Colonic mucosa (tissue), 4 donors: ENCODE measurements at places on chromosomes 5 and 9. TPM values are rescaled to one million over a fixed set of nuclear protein-coding genes. Genes with fewer than 3 reads are reported as not detected.

ARHGEF28 gene
- total RNA-seq = 7.6 TPM

ZDHHC11B gene
- total RNA-seq = 1.4 TPM

ECSCR gene
- 2.2 TPM for total RNA-seq

TAF11L12 gene
- total RNA-seq = not detected

ORM2 gene
- total RNA-seq = not detected

FOXI1 gene
- not detected for total RNA-seq

AMBP gene
- 5.7 TPM for total RNA-seq

ASPN gene
- total RNA-seq = 0.40 TPM

CDH6 gene
- 0.52 TPM for total RNA-seq

SLC4A9 gene
- total RNA-seq = not detected

GKAP1 gene
- total RNA-seq = 3.7 TPM

BHMT2 gene
- 0.40 TPM for total RNA-seq

CCL28 gene
- total RNA-seq = 56.8 TPM

DNA sequence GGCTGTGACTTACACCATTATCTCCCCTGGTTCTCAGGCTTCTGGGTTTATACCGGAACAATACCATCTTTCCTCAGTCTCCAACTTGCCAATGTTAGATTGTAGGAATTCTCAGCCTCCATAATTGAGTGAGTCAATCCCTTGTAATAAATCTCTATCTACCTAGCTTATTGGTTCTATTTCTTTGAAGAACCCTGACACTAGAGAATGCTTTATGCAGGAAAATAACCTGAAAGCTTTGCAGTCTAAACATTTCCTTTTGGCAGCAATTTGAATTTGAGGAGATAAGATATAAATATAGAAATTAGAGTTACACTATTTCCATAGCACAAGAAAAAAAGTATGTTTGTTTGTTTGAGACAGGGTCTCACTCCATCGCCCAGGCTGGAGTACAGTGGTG is 278.1 kb upstream of the CDH18 start:
- no peaks in the 10 kb centered on the region for H3K27me3 ChIP-seq
- DNase-seq = no peak
- no peak overlapping the region for H3K4me3 ChIP-seq
- H3K36me3 ChIP-seq = no peaks in the 10 kb centered on the region
- no peaks in the 10 kb centered on the region for H3K4me1 ChIP-seq
- no peak overlapping the region for H3K27ac ChIP-seq

GRCh38 chr5:134248256-134248655 is 22.4 kb upstream of the PPP2CA start:
- no peaks in the 10 kb centered on the region for H3K36me3 ChIP-seq
- no peak overlapping the region for H3K4me3 ChIP-seq
- DNase-seq = no peak
- H3K27ac ChIP-seq = no peak overlapping the region
- H3K27me3 ChIP-seq = no peaks in the 10 kb centered on the region

GRCh38 chr5:145160679-145161078 is 674.5 kb downstream of the PRELID2 start:
- H3K27me3 ChIP-seq = no peaks in the 10 kb centered on the region
- H3K36me3 ChIP-seq = no peaks in the 10 kb centered on the region
- H3K4me3 ChIP-seq = no peak overlapping the region
- DNase-seq = no peak
- H3K27ac ChIP-seq = no peak overlapping the region
- no peaks in the 10 kb centered on the region for H3K4me1 ChIP-seq

DNA sequence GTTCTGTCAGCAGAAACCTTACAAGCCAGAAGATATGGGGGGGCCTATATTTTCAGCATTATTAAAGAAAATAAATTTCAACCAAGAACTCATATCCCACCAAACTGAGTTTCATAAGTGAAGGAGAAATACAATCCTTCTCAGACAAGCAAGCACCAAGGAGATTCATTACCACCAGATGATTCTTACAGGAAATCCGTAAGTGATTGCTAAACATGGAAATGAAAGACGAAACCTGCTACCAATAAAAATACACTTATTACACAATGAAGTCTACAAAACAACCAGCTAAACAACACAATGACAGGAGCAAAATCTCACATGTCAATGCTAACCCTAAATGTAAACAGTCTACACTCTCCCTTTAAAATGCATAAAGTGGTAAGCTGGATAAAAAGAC is 17.8 kb upstream of the C9orf72 start:
- DNase-seq = no peak
- H3K4me1 ChIP-seq = no peaks in the 10 kb centered on the region
- no peaks in the 10 kb centered on the region for H3K36me3 ChIP-seq
- no peak overlapping the region for H3K27ac ChIP-seq

DNA sequence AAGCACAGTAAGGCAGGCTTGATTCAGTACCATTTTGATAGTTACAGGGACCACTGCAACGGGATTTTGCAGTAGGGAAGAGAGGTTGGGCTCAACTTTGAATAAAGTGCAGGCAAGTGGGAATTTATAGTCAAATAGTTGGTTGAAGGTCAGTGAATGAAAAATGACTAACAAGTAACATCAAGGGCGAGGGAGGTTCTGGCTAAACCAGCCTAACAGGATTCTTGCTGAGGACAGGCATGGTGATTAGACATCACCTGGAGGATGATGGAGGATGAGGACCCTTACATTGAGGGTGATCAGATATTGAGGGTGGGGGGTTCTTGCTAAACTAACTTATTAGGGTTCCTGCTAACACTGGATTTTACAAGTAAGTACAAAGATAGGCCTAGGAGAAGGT is 66.1 kb upstream of the SMC5 start:
- H3K27ac ChIP-seq = no peak overlapping the region
- H3K4me1 ChIP-seq = no peaks in the 10 kb centered on the region
- no peak for DNase-seq
- no peaks in the 10 kb centered on the region for H3K36me3 ChIP-seq
- no peaks in the 10 kb centered on the region for H3K27me3 ChIP-seq

GRCh38 chr5:168612123-168612522 is 33.0 kb upstream of the PANK3 start:
- DNase-seq = no peak
- no peak overlapping the region for H3K4me3 ChIP-seq
- H3K36me3 ChIP-seq = no peaks in the 10 kb centered on the region

DNA sequence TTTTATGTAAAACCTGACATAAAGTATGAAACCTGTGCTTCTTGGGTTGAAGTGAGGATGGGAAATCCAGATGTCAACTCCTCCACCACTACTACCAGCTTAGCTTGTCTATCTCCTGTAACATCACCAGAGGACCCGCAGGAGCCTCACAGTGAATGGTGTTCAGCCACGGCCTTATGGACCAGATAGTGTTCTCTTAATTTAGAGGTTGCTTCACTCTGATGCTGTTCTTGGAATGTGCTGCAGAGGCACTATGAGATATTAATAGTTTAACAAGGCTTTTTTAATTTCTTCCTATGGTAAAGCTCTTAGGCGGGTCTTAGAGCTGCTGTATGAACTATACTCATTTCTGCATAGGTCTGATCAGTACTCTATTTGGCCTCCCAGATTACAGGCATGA is 27.9 kb downstream of the NFX1 start:
- H3K27me3 ChIP-seq = no peaks in the 10 kb centered on the region
- H3K4me3 ChIP-seq = no peak overlapping the region
- DNase-seq = no peak
- no peak overlapping the region for H3K27ac ChIP-seq
- peaks cover 20% of the 10 kb centered on the region for H3K36me3 ChIP-seq

DNA sequence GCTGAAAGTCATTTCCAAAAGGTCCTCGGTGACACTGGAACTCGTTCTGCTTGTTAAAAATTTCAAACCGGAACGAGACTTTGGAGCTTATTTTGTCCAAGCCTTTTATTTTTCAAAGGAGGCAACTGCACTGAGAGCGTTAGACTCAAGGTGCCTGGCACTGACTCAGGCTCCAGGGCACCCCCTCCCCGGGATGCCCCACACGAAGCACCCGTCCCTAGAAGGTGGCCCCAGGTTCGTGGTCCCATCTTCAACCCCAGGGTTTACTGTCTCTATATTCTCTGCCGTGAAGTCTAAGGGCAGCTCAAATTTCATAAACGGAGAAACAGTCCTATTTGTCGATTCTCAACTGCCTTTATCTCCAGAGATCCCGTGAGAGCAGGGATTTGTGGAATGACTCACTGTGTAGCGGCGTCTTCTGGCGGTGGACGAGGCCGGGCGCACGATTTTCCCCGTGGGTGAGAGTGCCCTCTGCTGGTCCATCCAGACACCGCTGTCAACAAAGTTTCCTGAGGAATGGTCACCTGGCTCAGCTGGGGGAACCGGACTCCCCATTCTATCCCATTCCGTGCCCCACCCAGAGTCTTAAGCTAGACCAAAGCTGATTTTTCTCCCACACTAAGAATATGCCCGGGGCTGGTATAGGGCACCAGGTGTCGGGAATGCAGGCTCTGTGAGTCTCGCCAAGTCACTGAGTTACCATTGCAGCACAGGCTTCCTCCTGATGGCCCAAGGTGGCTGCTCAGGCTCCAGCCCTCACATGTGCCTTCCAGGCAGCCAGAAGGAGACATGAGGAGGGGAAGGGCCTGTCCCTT is 27.1 kb upstream of the SLC6A19 start:
- no peak overlapping the region for H3K4me3 ChIP-seq
- H3K4me1 ChIP-seq = no peaks in the 10 kb centered on the region
- H3K27ac ChIP-seq = no peak overlapping the region
- no peaks in the 10 kb centered on the region for H3K36me3 ChIP-seq
- no peaks in the 10 kb centered on the region for H3K27me3 ChIP-seq
- DNase-seq = peak; percentile 70

DNA sequence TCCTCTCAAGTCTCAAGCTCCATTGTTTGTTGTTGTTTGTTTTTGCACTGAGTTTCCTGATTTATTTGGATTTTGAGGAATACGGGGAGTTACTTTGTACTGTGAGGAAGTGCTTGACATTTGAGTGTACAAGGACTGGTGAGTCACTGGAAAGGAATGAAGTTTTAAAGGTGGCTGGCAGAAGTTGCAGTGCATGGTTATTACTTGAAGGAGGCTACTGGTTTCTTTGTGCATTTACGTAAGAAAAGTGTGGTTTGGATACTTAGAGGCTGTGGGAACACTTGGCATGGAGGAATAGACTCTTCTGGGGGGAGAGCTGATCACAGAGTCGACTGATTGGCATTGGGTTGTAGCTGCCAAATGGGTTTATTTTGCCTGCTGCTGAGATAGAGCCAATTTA is 919.0 kb downstream of the TAF11L14 start:
- DNase-seq = no peak
- H3K36me3 ChIP-seq = no peaks in the 10 kb centered on the region
- no peak overlapping the region for H3K27ac ChIP-seq
- no peaks in the 10 kb centered on the region for H3K4me1 ChIP-seq
- no peaks in the 10 kb centered on the region for H3K27me3 ChIP-seq

DNA sequence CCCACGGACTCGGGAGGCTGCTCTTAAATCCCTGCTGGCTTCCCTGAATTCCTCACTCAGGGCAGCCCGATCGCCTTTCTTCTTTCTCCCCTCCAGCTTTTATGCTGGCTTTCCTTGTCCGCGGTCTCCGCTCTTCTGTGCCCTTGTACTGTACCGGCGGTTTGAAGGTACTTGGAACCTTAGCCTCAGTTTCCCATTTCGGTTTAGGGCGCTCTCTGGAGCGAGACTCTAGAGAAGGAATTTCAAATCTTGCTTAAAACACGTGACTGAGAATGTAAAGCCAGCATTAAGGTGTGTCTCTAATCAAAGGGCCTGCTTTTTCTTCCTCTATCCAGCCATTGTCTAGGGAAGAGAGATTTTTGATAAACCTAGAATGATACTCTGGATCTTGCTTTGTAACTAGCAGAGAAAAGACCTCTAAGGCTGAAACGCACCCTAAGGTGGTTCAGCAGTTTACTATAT is 650 bp downstream of the GPR107 start:
- H3K36me3 ChIP-seq = no peaks in the 10 kb centered on the region
- H3K27me3 ChIP-seq = no peaks in the 10 kb centered on the region
- peak overlapping the region; percentile 93 for H3K4me3 ChIP-seq
- no peak for DNase-seq

- no peak overlapping the region for H3K27ac ChIP-seq
- no peak for DNase-seq
- H3K27me3 ChIP-seq = no peaks in the 10 kb centered on the region
These were observed 28.3 kb downstream of the ARHGEF28 start for GRCh38 chr5:73654171-73654811.

DNA sequence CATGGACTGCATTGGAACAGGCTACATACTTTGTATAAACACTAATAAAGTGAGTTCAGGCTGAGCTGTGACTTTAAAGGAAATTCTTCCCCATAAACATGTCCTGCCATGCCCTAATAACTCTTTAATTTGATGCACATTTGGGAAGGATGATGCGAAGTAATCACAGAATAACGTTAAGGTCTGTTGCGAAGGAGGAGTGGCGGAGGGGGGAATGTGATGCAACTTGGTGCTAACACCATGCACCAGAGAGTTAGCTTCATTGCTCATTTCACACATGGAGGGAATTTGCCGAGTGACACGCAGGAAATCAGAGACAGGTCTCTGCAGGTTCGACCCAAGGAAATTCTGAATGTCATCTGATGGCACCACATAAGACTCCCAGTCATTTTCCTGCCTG is 32.9 kb downstream of the SLIT3 start:
- no peak overlapping the region for H3K27ac ChIP-seq
- H3K4me1 ChIP-seq = no peaks in the 10 kb centered on the region
- no peak for DNase-seq
- no peak overlapping the region for H3K4me3 ChIP-seq

GRCh38 chr5:80961376-80962281 is 1.5 kb downstream of the RASGRF2 start:
- peak; percentile 55 for DNase-seq
- H3K4me1 ChIP-seq = no peaks in the 10 kb centered on the region
- peaks cover 16% of the 10 kb centered on the region for H3K27me3 ChIP-seq

DNA sequence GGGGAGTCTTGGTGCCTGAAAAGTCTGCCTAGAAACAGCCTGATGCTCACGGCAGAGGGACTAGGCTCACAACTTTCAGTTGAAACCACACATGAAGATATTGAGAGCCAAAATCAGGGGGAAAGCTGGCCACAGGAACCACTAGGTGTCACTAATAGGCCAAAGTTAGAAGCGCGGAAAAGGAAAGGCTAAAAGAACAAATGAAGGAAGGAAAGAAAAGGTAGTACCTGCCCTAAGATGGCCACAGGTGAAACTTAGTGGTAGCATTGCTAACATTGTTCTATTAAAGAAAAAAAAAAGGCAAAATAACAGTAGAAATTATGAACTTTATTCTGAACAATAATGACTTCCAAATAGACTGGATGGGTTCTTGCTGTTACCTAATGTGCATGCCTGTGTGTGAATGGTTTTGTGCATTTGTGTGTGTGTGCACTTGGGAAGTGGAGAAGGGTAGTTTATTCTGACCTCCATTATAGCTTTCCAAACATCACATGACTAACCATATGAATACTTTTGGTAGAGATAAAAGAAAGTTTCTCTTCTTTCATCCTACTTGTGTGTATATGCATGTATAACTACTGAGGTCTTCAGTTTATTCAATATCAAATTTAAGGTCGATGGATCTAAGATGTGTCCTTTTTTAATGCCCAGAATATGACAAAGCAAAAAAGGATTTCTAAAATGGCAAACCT is 2.1 kb upstream of the RFESD start:
- no peaks in the 10 kb centered on the region for H3K4me1 ChIP-seq
- no peaks in the 10 kb centered on the region for H3K27me3 ChIP-seq
- no peak overlapping the region for H3K4me3 ChIP-seq
- peak; percentile 62 for DNase-seq
- H3K27ac ChIP-seq = no peak overlapping the region
- no peaks in the 10 kb centered on the region for H3K36me3 ChIP-seq

- H3K36me3 ChIP-seq = peaks cover 17% of the 10 kb centered on the region
- H3K4me3 ChIP-seq = no peak overlapping the region
- no peaks in the 10 kb centered on the region for H3K27me3 ChIP-seq
- H3K4me1 ChIP-seq = no peaks in the 10 kb centered on the region
- DNase-seq = no peak
These were observed 52.1 kb downstream of the LRSAM1 start for GRCh38 chr9:127503379-127503921.

- no peaks in the 10 kb centered on the region for H3K36me3 ChIP-seq
- H3K4me3 ChIP-seq = no peak overlapping the region
- DNase-seq = peak; percentile 54
- no peaks in the 10 kb centered on the region for H3K27me3 ChIP-seq
These were observed 16.0 kb downstream of the TEK start for GRCh38 chr9:27125030-27125429.
